ENCODE measurements at places on chromosomes 3 and 15.

DNA sequence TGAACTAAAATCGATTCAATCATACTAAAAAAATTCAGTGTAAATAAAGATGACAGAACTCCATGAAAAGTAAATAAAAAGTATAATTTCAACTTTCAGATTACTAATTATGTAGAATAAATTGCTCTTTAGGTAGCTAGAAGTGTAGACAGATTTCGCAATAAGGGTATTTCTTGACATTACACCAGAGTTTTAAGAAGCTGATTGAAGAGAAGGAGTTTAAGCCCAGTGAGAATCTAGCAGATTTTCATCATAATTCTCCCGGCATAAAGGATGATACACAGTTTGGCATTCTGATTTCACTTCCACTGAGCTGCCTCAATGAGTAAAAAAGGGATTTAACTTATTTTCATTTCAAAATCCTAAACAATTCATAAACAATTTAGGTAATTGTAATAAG is 259.2 kb downstream of the NEK10 start:
- DNase-seq, result no peak

DNA sequence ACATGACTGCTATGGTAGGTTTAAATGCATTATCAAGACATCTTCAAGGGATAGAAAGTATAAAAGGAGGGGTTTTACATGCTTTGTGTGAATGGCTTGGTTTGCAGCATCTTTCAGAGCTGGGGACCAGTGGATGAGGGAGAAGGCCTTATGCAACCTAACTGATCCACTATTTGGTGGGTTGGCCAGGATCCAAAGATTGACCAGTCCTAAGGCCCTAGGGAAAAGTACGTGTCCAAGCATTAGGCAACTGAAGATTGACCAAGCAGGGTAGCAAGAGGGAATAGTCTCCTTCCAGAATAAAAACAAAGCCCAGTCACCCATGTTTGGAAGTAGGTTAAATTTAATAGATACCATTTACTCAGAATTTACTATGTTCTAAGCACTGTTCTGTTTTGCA is 509.3 kb downstream of the EPHB1 start:
- no peak for DNase-seq

GRCh38 chr3:192904632-192905289 is 12.9 kb downstream of the MB21D2 start:
- DNase-seq, result no peak

DNA sequence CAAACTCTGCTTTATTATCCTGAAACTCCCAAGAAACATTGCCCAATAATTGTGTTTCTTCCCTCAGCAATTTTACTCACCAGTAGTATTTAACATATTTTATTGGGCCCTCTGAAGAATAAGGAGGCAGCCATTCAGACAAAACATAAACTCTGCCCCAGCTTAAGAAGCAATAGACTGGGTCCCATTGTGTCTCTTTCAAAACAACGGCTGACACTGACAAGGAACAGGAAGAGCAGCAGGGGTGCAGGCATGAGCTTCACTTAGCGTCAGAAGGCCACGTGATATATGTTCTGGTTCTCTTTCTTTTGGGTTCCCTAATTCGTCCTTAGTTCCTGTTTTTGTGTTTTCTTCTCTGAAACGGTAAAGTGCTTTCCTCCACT is 242.3 kb downstream of the FHIT start:
- no peak for DNase-seq

Data from cardiac fibroblast (primary cell).